ENCODE measurements at places on chromosomes 7 and 10.

DNA sequence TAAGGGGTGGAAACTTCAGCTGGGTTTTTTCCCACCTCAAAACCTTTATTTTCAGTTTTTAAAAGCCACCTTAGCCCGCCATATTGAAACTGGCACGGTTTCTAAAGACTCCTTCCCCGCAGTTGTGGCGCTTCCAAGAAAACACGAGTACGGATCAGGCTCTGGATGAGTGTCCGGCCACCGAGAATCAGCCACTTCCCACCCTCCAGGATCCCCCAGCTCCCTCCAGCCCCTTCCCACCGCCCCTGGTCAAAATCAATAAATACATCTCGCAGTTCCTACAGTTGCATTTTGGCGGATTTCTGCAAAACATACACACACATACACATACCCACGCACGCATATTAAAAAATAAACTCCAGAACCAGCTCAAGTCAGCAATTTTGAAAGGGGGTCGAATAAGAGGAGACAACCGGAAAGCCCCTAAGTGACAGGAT is 1.1 kb downstream of the SFMBT2 start:
- DNase-seq = no peak

GRCh38 chr10:28879875-28880682 is 202.8 kb downstream of the BAMBI start:
- DNase-seq = no peak

- DNase-seq = no peak
These were observed 293.4 kb upstream of the C7orf33 start for GRCh38 chr7:148296994-148297644.

- no peak for DNase-seq
These were observed 10.4 kb downstream of the HTR7 start for GRCh38 chr10:90847436-90847835.

DNA sequence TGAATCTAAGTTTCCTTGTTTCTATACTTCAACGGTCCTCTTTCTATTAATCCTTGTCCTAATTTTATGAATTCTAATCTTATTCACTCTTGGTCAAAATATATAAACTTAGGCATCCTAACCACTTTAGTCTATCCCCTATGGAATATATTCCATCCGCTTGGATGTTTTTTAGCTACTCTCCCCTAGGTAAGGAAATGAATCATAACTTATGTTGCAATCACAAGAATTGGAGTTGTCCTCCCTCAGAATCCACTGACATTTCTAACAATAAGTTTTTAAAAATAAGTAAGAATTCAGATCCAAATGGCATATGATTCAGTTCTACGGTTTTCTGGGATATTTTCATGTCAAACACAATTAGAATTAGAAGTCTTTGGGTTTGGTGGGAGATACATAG is 1081.6 kb downstream of the SORCS1 start:
- no peak for DNase-seq

DNA sequence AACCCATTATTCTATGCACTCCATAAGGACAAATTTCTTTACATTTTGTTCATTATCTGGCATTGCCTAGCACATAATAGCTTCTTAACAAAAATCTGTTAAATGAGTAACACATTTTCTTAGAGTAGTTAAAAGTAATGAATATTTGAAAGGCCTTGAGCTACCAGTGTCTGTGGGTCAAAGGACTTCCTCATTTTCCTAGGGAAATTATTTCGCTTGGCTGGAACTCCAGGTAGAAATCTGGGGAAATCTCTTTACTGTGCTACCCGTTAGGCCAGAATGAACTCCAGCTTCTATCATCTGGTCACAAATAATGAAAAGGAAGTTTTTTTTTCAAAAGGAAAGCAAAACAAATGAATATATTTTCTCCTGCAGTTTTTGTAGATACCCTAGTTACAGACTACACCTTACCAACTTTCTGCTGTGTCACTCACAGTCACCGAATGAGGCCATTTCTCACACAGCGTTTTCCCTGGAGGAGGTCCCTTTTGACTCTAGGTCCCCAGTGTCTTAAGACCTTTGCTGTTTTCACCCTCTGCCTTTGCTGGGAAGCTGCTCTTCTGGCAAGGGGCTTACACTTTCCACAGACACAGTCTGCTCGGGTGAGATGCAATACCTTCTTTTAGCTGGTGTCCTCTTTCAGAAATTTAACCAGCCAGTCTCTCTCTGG is 1.6 kb downstream of the SAMD9L start:
- DNase-seq = no peak

- DNase-seq = no peak
These were observed 494 bp downstream of the VSIR start for GRCh38 chr10:71772832-71773220.

DNA sequence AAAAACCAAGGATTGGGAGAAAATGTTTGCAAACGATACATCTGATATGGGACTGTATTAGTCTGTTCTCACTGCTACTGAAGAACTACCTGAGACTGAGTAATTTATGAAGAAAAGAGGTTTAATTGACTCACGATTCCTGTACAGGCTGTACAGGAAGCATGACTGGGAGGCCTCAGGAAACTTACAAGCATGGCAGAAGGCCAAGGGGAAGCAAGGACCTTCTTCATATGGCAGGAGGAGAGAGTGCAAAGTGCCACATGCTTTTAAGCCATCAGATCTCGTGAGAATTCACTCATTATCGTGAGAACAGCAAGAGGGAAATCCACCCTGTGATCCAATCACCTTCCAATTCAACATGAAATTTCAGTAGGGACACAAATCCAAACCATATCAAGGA is 11.0 kb downstream of the ZNF713 start:
- no peak for DNase-seq

DNA sequence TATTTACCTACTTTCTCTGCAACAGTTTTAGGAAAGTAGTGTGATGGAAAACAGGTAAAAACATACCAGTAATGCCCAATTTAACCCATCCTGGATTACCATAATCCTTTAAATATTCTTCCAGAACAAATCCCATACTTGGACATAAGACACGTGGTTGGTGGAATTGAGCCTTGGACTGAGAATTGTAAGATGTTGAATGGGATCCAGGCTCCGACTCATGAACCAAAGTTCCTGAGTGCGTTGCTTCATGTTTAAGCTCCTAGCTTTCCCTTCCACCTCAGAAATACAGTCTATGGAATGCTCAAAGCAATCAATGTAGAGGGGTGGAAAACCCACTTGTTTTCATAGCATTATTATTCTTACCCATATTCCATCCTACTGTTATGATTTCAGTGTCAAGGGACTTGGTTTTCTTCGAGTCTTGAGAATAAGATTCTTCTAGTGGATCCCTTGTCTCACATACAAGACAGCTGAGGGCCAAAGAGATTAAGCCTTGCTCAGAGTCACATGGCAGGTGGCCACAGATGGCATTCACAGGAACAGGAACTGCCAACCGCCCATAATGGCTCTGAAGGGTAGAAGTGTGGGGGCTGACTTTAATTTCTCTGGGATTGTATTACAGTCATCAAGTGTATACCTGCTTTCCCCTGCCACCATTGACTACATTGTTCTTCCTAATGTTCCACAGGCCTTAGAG is 171.2 kb downstream of the GFRA1 start:
- DNase-seq = no peak

- DNase-seq = peak; percentile 55
These were observed 53.6 kb upstream of the TMEM72 start for GRCh38 chr10:44857363-44858016.

DNA sequence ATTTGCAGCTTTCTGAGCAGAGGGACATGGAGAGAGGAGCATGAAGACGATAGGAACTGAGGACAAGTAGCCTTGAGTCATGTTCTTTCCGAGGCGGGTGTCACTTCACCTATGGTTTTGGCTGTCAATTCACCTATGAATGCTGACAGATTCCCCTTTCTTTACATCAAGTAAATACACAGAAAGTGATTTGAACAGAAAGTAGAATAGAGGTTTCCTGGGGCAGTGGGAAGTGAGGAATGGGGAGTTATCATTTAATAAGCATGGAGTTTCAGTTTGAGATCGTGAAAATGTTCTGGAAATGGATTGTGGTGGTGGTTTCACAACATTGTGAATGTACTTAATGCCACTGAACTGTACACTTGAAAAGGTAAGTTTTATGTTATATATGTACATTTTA is 138.4 kb upstream of the MDFIC start:
- DNase-seq = no peak

GRCh38 chr7:113394856-113395255 is 276.5 kb upstream of the SMIM30 start:
- no peak for DNase-seq

DNA sequence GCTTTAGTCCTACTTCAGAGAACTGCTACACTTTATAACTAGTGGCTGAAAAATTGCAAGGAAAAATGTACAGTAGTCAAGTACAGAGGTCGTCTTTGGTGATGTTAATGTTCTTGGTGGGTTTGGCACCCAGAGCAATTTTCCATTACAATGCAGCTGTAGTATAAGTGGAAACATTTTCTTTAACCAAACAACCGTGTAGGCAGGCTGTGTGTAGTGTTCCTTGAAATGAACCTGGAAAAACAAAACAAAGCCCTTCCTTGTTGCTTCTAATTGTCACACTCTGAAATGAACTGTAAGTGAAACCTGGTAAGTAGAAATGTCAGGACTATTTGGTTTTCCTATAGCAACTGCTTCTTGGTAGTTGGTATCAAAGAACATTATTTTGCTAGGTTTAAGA is 256.9 kb downstream of the MDFIC start:
- DNase-seq = no peak

GRCh38 chr10:124578231-124579010 is 116.8 kb downstream of the LHPP start:
- no peak for DNase-seq

DNA sequence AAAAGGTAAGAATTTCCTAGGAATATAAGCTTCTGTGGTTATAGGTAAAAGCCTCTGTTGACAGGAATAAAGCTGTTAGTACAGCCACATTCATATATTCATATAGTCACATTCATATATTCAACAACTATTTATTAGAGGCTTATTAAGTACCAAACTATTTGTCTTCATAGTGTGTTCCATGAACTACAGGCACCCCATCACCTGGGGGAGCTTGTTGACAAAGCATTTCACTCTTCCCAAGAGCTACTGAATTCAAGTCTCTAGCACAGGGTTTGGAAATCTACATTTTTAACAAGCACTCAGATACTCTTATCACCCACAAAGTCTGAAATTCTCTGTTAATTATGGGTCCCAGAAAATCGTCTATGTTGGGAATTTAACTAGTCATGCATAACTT is 110.6 kb downstream of the RNLS start:
- no peak for DNase-seq

DNA sequence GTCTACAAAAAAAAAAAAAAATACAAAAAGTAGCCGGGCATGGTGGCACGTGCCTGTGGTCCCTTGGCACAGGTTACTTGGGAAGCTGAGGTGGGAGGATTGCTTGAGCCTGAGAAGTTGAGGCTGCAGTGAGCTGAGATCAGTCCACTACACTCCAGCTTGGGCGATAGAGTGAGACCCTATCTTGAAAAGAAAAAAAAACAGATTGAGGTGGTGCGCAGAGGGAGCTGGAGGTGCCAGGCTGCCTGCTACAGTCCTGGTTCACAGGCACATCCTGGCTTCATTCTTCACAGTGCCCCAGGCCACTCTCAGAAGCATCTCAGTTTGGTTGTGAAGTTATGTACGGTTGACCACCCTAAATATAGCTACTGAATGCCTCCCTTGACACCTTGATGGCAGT is 4.8 kb downstream of the MMP21 start:
- DNase-seq = no peak

- no peak for DNase-seq
These were observed 49.4 kb downstream of the CAV1 start for GRCh38 chr7:116574025-116574822.

DNA sequence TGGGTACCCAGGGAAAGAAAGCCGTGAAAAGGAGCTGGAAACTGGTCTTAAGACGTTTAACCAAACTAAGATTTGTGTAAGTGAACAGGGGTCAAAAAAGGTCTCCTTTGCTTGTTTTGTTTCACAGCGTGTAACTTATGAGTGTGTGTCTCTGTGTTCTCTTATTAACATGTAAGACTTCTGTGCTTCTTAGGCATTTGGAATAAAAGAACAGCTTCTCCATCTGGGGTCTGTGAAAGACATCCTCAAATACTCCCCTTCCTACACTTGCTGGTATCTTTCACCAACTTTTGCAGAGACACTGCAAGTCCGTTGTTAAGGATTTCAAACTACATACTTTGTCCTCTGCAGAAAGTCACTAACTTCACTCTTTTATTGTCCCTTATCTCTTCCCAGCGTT is 615 bp upstream of the NEUROD6 start:
- DNase-seq = no peak

GRCh38 chr7:120023494-120024167 is 249.3 kb upstream of the KCND2 start:
- no peak for DNase-seq

- DNase-seq = no peak
These were observed 131.2 kb downstream of the RALA start for GRCh38 chr7:39754326-39755120.

DNA sequence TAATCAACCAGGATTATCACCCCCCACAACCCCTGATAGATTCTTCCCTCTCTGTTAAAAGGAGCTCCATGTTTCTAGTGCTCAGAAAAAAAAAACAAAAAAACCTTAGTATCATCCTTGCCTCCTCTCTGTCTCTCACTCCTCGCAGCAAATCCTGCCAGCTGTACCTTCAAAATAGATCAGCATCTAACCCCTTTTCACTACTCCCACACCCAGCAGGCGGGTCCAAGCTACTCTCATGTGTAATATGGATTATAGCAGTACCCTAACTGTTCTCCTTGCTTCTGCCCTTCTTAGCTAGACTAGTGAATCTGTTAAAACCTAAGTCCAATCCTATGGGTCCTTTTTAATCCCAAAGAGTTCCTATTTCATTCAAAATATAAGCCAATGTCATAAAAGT is 667.4 kb downstream of the MAGI2 start:
- no peak for DNase-seq

GRCh38 chr7:111676811-111677210 is 114.5 kb upstream of the IMMP2L start:
- DNase-seq = no peak

GRCh38 chr7:22555476-22555875 is 55.5 kb upstream of the STEAP1B start:
- no peak for DNase-seq

- DNase-seq = no peak
These were observed 71.3 kb downstream of the LANCL2 start for GRCh38 chr7:55436457-55436856.

DNA sequence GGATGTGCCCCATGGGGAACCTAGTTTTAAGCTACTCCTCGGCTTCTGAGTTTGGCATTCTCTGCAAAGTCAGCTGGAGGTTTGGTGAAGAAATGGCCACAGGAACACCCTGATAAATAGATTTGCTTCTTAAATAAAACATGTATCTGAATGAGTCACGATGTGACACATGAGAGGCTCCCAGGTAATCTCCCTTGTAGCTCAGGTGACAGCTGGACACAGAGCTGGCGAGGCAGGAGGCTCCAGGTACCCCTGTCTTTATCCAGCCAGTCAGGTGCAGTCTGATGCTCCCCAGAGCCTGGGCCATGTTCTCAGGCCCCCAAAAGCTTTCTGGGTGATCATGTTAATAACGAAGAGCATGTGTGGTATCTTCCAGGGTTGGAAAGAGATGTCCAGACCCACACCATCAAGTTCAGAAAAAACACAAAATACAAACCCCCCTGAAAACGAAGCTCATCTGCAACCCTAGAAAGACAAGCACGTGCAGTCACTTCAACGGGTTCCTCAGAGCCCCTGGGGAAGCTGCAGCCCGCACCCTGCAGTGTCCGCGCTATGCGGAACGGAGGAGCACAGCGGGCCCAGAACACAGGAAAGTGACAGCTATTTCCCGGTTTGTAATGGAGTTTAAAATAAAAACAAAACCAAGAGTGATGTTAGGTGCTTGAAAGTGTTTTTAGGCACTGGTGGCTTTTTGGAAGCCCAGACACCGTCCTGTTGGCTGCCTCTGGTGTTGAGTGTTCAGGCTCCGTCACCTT is 69.4 kb downstream of the ZRANB1 start:
- DNase-seq = no peak
